ENCODE measurements at places on chromosomes 5 and 9.
A peak's percentile ranks its signal among the peaks of the same experiment; 100 is the strongest.

- no peak for DNase-seq
These were observed 22.5 kb upstream of the COMMD10 start for GRCh38 chr5:116062352-116062751.

GRCh38 chr9:91023741-91024140 is 222.1 kb downstream of the SYK start:
- no peak for DNase-seq

DNA sequence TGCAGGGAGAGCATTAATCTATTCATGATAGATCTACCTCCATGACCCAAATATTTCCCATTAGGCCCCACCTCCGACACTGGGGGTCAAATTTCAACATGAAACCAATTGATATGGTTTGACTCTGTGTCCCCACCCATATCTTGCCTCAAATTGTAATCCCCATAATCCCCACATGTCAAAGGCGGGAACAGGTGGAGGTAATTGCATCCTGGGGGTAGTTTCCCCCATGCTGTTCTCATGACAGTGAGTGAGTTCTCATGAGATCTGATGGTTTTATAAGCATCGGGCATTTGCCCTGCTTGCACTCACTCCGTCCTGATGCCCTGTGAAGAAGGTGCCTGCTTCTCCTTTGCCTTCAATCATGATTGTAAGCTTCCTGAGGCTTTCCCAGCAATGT is 153.5 kb downstream of the SV2C start:
- no peak for DNase-seq

DNA sequence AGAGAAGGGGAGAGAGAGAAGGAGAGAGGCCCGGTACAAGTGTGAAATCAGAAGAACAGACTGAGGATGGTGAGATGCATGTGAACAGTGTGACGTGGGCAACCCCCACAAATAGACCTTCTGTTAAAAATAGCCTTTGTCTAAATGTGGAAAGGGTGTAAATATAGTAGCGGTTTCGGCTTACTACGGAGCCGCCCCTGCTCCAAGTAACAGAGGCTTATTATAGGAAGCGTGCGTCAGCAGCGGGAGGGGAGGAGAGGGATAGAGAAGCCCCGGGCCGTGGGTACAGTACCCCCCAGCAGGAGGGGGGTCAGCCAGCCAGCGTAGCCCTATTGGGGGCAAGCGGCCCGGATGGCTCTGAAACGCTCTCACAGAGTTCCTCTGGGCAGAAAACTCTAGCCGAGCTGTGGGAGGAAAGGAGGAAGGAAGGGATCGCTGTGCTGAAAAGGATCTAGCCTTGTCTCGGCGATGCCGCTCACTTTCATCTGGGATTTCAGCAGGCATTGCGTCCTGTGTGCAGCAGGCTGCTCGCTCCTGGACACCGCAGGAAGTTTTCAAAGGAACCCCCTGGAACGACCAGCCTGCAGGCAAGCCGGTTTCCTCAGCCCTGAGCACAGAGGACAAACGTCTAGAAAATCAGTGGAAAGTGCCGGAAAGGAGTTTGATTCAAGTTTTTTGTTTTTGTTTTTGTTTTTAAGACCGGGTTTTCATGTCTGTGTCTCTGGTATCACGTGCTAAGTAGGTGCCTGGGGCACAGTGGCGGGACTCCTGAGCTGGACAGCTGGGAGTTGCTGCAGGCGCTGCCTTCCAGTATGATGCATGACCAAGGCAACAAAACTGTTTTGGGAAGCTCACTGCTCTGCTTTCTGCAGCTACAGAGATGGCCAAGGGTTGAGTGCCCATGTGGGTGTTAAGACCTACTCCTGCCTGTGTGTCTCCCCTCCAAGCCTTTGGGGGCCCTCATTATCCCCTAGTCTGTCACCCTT is 146.6 kb downstream of the SEC61B start:
- DNase-seq: peak; percentile 70

DNA sequence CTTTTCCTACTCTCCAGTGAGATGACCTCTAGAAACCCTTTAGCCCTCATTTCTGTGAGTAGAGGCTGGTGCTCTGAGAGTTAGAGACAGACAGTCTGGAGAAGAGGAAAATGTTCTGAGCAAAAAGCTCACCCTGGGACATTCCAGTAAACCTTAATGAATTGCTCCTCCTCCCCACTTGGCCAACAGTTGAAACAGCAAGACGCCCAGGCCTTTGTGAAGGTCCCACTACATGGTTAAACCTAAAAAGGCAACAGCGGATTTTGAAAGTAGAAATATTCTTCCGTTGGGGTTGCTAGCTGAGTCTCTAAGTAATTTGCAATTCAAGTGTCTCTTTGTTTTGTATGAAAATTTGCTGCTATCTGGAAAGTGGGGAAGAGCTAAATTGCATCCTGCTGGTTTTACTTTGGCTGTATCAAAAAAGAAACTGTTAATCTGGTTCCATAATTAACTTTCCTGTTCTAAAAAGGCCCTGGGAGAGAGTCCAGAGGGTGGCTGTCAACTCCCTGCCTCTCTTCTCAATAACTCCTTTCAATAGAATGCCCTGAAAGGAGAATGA is 63.8 kb downstream of the ATP10B start:
- no peak for DNase-seq

DNA sequence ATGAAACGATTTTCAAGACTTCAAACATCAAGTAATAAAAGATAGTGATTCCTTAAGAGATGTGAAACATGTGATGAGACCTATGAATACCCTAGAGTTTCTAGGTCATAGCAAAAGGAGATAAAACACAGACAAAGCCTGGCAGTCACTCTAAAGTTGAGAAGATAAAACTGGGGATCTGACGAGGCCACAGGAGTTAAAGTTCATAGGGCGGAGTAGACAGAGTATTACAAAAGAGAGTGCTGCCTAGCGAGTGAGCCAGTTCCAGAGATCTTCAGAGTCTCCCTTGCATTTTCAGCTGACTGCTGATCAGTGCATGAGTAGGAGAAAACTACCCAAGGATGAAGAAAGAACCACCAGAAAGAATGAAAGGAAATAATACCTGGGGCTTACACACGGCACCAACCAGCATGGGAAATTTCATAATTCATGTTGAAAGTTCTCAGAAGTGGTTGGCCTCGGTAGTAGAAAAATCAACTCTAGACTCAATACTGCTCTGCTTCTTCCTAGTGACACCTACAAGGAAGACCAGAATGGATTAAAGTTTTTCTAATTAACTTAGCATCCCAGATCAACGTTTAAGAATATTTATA is 30.4 kb downstream of the FBXO4 start:
- no peak for DNase-seq

DNA sequence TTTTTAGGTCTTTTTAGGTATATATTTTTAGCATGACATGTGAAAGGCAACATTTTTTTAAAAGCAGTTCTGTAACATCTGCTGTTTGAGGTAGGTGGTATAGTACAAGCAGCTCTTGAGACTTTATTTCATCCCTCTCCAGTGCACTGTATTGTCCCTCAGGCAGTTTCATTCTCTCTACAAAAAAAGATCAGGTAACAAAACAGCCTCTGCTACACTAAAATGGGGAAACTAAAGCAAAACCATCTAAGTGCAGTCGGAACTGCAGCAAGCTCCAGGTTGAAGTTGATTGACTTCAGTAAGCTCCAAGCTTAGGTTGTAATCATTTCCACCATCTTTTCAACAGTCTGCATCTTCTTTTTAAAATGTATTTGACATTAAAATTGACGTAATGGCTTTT is 195.6 kb downstream of the DEPDC1B start:
- DNase-seq: no peak

GRCh38 chr5:166909926-166910325 is 1381.5 kb upstream of the WWC1 start:
- DNase-seq: no peak

- no peak for DNase-seq
These were observed 599.9 kb downstream of the ISL1 start for GRCh38 chr5:51983161-51983560.

DNA sequence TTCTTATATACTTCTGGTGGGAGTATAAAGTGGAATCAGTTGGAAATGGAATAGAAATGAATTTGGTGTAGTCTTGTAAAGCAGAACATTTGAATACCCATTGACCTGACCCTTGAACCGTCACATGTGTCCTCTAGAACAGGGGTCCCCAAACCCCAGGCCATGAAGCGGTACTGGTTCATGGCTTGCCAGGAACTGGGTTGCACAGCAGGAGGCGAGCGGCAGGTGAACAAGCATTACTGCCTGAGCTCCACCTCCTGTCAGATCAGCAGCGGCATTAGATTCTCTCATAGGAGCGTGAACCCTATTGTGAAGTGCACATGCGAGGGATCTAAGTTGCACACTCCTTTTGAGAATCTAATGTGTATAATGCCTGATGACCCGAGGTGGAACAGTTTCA is 80.0 kb downstream of the RANBP17 start:
- DNase-seq: no peak

DNA sequence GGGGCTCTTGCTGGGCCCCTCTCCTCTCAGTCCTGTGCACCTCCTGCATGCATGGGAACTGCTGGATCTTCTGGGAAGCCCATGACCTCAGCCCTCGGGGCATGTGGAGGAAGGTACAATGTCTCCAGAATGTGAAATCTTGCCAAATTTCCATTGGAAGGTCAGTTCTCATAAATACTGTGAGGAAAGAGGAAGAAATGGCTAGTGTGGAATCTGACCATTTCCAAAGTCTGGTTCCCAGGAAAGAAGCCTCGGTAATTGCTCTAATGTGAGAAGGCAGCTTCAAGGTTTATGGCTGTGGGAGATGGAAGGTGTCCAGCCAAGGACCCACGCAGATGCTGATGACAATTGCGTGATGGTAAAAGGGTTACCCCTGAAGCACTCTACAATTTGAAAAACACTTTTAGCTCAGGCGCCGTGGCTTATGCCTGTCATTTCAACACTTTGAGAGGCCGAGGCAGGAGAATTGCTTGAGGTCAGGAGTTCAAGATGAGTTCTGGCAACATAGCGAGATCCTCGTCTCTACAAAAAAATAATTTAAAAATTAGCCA is 8.1 kb upstream of the IL17B start:
- DNase-seq: no peak
